Caco-2 (cell line): ENCODE measurements at places on chromosomes 1 and 21. TPM values are rescaled to one million over a fixed set of nuclear protein-coding genes. Genes with fewer than 3 reads are reported as not detected.

DNA sequence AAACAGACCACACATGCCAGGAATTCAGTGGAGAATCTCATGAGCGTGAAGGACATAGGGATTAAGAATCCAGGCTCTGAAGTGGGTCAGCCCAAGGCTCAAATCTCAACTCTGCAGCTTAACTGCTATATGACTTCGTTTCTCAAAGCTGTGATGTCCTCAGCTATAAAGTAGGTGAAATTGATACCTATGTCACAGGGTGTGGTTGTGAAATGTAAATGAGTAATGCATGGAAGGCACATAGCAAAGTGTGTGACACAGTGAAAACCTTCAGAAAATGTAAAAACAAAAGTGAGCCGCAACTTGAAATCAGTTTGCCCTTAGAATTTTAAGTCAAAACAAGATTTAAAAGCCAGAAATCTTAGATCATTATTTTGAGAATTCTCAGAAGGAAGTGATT is 145.7 kb upstream of the PRMT6 start:
- DNase-seq = no peak
- H3K4me3 ChIP-seq = no peak overlapping the region
- H3K27me3 ChIP-seq = no peaks in the 10 kb centered on the region
- no peaks in the 10 kb centered on the region for H3K36me3 ChIP-seq
- H3K4me1 ChIP-seq = no peaks in the 10 kb centered on the region
- H3K27ac ChIP-seq = no peak overlapping the region

DNA sequence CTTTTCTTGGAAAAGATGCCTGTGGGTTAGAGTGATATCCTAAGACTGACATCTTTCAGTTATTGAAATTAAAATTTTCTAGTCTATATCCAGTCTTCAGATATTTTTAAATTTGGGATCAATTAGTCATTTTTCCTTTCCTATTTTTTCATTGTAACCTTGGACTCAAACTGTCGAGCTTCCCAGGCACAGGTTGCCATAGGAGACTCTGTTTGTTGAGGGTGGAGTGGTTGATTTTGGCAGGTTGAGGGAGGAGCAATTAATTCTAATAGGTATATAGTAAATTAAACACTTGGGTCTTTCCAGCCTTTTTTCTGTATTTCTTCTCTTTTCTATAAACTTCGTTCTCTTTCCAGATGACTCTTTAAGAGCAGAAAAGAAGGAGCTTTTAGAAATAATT is 326.8 kb downstream of the ASTN1 start:
- no peak for DNase-seq
- no peaks in the 10 kb centered on the region for H3K36me3 ChIP-seq
- H3K4me1 ChIP-seq = no peaks in the 10 kb centered on the region
- H3K27me3 ChIP-seq = no peaks in the 10 kb centered on the region
- H3K27ac ChIP-seq = no peak overlapping the region

- no peaks in the 10 kb centered on the region for H3K4me1 ChIP-seq
- no peaks in the 10 kb centered on the region for H3K36me3 ChIP-seq
- DNase-seq = no peak
- no peak overlapping the region for H3K4me3 ChIP-seq
These were observed 186.6 kb downstream of the GRIK3 start for GRCh38 chr1:36847761-36848160.

NR1I3 gene
- total RNA-seq = not detected in 2 replicates

GRCh38 chr1:76059451-76059850 is 15.1 kb upstream of the ST6GALNAC3 start:
- no peak overlapping the region for H3K4me3 ChIP-seq
- H3K36me3 ChIP-seq = no peaks in the 10 kb centered on the region
- 0 out of 2 replicates have a peak, but pooled peaks cover 3% of the 10 kb centered on the region for H3K4me1 ChIP-seq
- no peaks in the 10 kb centered on the region for H3K27me3 ChIP-seq
- DNase-seq = no peak

PPM1J gene
- total RNA-seq = 1.1 and 1.5 TPM in 2 replicates

DNA sequence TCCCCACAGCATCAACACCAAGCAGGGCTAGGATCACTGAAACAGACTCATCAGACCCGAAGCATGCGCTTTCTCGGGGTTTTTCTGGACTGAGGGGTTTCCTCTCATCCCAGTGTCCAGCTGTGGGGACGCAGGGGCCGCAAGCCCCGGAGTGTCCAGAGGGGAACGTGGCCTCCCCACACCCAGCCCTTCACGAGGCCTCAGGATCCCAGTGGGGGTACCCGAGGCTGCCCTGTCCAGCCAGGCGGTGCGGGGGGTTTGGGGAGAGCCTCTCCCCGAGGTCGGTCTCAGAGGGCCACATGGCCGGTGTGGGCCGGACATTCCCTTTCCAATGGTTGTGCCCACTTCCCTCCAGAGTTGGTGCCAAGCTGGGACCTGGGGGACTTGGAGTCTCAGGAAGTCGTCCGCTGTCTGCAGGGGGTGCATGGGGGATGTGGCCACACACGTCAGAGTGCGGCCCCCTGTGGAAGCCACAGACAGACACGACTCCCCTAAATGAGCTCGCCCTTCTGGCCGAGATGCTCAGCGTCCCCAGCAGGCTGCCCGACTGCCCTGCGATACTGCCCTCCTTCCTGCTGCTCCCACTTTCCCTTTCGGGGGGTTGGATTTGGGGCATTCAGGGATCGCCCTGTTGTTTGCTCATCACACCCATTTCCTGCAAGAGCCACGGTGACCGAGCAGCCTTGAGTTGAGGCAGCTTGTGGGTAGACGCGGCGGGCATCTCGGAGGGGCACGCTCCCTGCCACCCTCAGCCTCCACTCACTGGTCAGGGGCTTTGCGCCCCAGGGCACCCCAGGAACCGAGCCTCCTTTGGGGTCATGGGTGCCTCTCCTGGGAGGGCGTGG is 4.1 kb downstream of the COL6A1 start:
- DNase-seq = no peak
- no peaks in the 10 kb centered on the region for H3K27me3 ChIP-seq
- H3K27ac ChIP-seq = no peak overlapping the region

GRCh38 chr1:161374373-161374772 is 6.7 kb upstream of the CFAP126 start:
- H3K4me3 ChIP-seq = no peak overlapping the region
- H3K36me3 ChIP-seq = no peaks in the 10 kb centered on the region
- H3K27ac ChIP-seq = no peak overlapping the region
- H3K27me3 ChIP-seq = no peaks in the 10 kb centered on the region
- DNase-seq = no peak
- H3K4me1 ChIP-seq = peaks cover 15% of the 10 kb centered on the region; the same call in 1 of the 2 replicates

SPATA6 gene
- 1.8 and 2.6 TPM in 2 replicates for total RNA-seq

- no peaks in the 10 kb centered on the region for H3K27me3 ChIP-seq
- H3K27ac ChIP-seq = no peak overlapping the region
- no peak overlapping the region for H3K4me3 ChIP-seq
- H3K4me1 ChIP-seq = no peaks in the 10 kb centered on the region
These were observed 330.4 kb upstream of the ESRRG start for GRCh38 chr1:217053676-217054075.

- no peaks in the 10 kb centered on the region for H3K27me3 ChIP-seq
- peaks cover 12% of the 10 kb centered on the region for H3K4me1 ChIP-seq
These were observed 27.4 kb downstream of the DUSP10 start for GRCh38 chr1:221714227-221715152.

- H3K27me3 ChIP-seq = no peaks in the 10 kb centered on the region
- H3K4me1 ChIP-seq = peaks cover 22% of the 10 kb centered on the region
- no peak for DNase-seq
- no peak overlapping the region for H3K4me3 ChIP-seq
- no peak overlapping the region for H3K27ac ChIP-seq
These were observed 2.1 kb downstream of the SIPA1L2 start for GRCh38 chr1:232627645-232628334.

GRCh38 chr1:228994676-228995594 is 259.7 kb downstream of the RHOU start:
- H3K27me3 ChIP-seq = no peaks in the 10 kb centered on the region
- H3K4me3 ChIP-seq = no peak overlapping the region
- no peak overlapping the region for H3K27ac ChIP-seq
- DNase-seq = no peak
- no peaks in the 10 kb centered on the region for H3K36me3 ChIP-seq

- H3K4me1 ChIP-seq = peaks cover 29% of the 10 kb centered on the region
- H3K4me3 ChIP-seq = no peak overlapping the region
- H3K27ac ChIP-seq = no peak overlapping the region
These were observed 24.2 kb upstream of the PHTF1 start for GRCh38 chr1:113783254-113784103.

DNA sequence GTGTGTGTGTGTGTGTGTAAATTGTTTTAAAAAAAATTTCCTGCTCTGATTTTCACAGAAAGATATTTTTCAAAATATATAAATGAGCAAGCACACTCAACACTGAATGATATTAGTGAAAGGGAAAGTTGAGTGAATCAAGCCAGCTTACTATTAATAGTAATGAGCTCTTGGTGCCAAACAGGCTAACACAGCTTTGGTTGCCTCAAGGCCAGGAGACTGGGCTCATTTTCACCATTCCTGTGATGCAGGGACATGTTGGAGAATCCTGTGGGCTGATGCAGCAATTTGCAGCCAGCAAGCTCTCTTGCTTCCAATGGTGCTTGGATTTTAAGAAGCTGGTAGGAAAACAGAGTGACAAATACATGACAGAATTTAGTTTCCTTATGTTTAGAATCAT is 30.2 kb downstream of the PLA2G4A start:
- H3K4me1 ChIP-seq = no peaks in the 10 kb centered on the region
- no peak overlapping the region for H3K4me3 ChIP-seq
- no peak for DNase-seq

MSH4 gene
- 0.34 and 0.49 TPM in 2 replicates for total RNA-seq

BRDT gene
- total RNA-seq = not detected in 2 replicates

HOOK1 gene
- 23.0 and 25.2 TPM in 2 replicates for total RNA-seq

ZNF593OS gene
- total RNA-seq = 0.45 TPM in 1 of 2 replicates, not detected in the other

DNA sequence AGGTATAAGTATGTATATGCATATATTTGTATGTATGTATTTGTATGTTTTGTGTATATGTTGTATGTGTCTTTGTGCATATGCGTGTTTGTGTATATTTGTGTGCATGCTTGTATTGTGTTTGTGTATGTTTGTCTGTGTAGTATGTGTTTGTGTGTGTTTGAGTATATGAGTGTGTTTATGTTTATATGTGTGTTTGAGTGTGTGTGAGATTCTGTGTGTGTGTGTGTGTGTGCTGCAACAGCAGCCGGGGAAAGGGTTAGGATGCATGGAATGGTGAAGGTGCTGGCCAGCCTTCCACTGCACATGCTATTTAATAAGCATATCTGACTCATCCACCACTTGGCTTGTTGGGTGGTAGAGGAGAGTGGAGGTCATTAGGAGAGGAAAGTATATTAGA is 46.6 kb upstream of the RAB4A start:
- H3K4me1 ChIP-seq = peaks cover 63% of the 10 kb centered on the region
- no peaks in the 10 kb centered on the region for H3K27me3 ChIP-seq
- no peak overlapping the region for H3K4me3 ChIP-seq
- no peak overlapping the region for H3K27ac ChIP-seq
- no peaks in the 10 kb centered on the region for H3K36me3 ChIP-seq
- no peak for DNase-seq

DNA sequence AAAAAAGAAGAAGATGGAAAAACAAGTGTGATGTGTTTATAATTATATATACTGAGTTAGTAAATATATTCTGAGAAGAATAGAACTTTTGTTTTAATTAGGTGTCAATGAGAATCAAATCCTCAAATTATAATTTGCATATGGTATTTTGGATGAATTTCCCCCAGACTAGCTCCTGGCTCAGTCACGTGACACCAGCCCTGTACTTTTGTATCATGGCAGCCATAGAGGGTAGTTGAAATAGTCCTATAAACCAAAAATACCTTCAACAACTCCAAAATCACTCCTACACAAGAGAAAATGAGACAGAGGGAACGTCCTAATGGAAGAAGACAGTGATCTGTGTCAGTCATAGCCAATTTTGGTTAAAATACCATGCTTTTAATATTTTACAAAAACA is 9.0 kb upstream of the S1PR1 start:
- H3K27me3 ChIP-seq = no peaks in the 10 kb centered on the region
- no peaks in the 10 kb centered on the region for H3K36me3 ChIP-seq
- no peaks in the 10 kb centered on the region for H3K4me1 ChIP-seq
- no peak for DNase-seq

- no peak overlapping the region for H3K27ac ChIP-seq
- H3K4me3 ChIP-seq = no peak overlapping the region
- DNase-seq = no peak
- no peaks in the 10 kb centered on the region for H3K27me3 ChIP-seq
These were observed 113.4 kb downstream of the ZBTB18 start for GRCh38 chr1:244164511-244164890.

- H3K36me3 ChIP-seq = no peaks in the 10 kb centered on the region
- H3K27ac ChIP-seq = no peak overlapping the region
- no peak for DNase-seq
- H3K4me3 ChIP-seq = no peak overlapping the region
- H3K4me1 ChIP-seq = peaks cover 20% of the 10 kb centered on the region
These were observed 5.5 kb downstream of the TRAF5 start for GRCh38 chr1:211332036-211332616.

DNA sequence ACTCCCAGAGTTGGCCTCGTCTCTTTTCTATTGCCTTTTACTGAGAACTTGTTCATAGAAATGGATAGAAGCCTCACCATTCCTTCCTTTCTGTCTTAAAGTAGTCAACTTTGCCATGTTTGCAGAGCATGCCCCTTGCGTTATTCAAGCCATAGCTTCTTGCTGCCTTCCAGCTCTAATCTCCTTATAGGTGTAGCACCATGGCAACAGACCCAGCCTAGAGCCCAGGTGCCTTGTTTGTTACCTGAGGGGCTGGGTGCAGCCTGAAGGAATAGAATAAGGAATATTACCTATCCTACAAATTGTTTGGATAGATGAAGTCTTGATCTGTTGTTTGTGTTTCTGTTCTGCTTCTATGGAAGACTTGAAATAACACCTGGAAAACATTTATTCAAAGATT is 59.9 kb downstream of the CLEC20A start:
- H3K4me1 ChIP-seq = no peaks in the 10 kb centered on the region; the same call in 1 of the 2 replicates
- no peak for DNase-seq
- no peak overlapping the region for H3K27ac ChIP-seq
- H3K4me3 ChIP-seq = no peak overlapping the region

DNASE2B gene
- total RNA-seq = not detected in 2 replicates

DNA sequence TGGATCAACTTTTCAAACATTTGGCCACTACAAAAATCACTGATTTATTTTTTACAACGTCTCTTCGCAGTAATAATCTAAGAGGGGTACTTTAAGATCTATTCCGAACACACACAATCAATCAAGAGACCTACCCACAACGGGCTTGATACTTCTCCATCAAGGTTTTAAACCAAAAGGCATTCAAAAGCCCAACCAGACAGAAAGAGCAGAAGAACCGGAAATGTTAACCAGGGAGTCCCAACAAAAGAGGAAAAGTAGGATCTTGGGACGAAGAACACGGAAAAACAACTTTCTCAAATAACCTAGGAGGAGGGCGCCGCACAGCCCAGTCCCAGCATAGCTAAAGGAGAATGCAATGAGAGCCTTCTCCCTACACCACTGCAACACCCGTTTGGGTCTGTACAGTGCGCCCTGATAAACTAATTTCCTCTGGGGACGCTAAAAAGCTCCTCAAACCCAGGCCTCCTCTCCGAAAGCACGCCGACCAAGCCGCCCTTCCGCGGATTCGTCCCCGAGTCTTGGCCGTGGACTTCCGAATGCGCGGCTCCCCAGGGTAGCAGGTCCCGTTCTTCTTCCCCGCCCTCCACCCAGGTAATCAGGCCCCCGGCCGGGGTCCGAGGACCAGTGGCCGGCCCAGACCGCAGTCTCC is 623 bp downstream of the RPL22 start:
- no peaks in the 10 kb centered on the region for H3K27me3 ChIP-seq
- DNase-seq = no peak
- peak overlapping the region; percentile 95 for H3K27ac ChIP-seq
- no peaks in the 10 kb centered on the region; the same call in 1 of the 2 replicates for H3K36me3 ChIP-seq
